Activated T-cell treated with anti-CD3 and anti-CD28 coated beads, Interleukin-2, amount 50 U/mL, for 48 hours (primary cell): ENCODE measurements at places on chromosomes 5 and 9.

- no peak for DNase-seq
Measured at GRCh38 chr9:83707518-83707767, 315 bp downstream of the UBQLN1 start.

DNA sequence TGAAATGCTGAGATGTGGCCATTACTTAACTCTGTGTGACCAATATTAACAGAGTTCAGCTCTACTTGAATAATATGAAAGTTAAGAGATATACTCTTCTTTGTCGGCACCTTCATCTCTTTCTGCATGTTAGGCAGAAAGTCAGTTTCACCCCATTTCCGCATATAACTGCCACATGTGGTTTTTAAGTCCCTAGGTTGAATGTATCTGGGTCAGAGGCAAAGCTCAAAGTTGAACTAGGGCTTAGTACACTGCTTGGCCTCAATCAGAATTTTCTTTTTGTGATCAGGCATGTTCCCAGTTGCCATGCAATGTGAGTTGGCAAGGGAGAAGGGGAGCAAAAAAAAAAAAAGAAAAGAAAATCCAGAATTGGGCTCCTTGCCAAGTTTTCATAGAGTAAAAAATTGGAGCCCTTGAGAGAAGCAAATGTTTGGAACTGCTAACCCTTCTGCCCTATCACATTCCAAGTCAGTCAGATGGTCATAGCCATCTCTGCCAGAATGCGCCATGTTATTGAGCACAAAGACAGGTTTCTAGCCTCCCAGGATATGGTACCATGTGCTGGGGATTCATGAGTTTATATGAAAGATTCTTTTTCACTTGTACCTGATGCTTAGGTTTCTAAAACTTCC, 251.2 kb upstream of the RORB start:
- DNase-seq, result no peak

GRCh38 chr5:172502969-172503368, 48.6 kb upstream of the SH3PXD2B start:
- no peak for DNase-seq

DNA sequence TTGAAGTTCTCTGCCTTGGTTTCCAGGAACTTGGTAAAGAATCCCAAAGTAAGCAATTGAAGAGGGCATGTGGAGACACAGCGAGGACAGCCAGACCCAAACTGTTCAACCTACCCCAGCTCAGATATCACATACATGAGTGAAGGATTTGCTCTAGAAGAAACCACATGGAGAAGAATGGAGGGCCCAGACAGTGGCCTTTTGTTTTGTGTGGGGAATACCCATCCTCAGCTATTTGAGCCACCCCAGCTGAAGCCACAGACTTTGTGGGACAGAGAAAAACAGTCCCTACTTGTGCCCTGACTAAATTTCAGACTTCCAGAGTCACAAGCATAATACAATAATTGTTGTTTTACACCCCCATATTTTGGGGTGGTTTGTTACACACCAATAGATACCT, 387.1 kb downstream of the ZSWIM6 start:
- no peak for DNase-seq

DNA sequence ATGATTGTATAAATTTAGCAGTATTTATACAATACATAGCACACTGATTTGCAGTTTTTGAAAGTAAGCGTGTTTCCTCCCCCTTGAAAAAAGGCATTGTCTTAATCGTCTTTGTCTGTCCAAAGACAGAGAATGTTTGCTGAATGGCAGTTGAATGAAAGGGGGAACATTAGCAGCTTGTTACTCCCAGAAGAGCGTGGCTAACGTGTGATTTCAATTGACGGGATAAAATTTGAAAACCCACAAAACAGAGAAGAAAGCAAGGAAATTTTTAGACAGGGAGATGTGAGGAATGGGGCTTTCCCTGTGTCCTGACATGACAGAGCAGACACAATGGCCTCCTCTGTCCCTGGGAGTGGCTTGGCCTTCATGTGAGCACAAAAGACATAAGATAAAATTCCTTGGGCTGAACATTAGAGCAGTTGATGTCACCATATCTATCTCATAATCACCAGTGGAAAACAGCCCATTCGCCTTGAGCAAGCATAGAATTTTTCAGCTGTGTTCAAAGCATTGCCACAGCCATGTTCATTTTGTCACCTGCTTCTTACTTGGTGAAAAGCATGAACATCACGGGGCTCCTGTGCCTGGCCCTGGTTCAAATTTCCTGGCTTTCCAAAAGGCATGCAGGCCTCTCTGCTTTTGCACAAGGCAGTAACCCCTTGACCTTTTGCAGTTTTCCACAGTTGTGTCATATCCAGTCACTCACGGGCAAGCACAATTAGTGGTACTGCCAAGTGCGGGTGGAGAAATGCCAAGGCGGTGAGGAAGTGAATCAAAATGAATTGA, 126.9 kb downstream of the TLE1 start:
- no peak for DNase-seq

DNA sequence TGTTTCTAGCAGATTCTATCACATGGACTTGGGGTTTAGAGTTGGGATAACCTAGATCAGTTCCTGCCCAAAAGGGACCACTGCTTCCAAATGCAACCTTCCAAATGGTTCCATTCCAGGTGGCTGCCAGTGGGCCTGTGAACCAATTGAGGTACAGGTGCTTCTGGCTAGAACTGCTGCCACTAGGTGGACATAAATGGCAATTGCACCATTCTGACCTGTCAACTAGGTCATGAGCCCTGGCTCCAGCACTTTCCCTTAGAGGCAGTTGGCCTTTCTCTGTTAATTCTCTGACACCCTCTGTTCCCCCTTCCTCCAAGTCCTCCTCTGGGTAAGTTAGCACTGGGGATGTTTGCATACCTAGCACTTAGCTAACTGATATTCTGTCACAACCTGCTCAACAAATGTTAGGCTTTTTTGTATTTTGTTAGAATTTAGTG, 16.6 kb upstream of the HEMGN start:
- DNase-seq, result peak; percentile 50

- DNase-seq, result no peak
Measured at GRCh38 chr9:122939601-122940000, 1.2 kb upstream of the RABGAP1 start.

DNA sequence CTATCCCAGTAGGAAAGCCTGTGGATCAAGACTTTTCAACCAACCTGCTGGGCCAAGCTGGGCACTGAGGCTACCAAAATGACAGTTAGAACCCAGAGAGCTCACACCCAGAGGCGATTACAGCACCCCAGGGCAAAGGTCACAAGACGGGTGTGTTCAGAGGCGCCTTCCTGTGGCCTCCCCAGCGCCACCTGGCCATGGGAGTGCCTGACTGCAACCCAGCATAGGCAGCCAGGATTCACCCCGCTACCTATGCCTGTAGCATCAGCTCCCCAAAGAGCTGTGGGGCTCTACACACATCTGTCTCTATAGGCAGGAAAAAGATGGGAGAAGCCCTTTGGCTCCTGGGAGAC, 33.5 kb downstream of the PDGFRB start:
- peak; percentile 38 for DNase-seq

GRCh38 chr5:95842854-95843544, 20.5 kb upstream of the GLRX start:
- DNase-seq, result peak; percentile 82

GRCh38 chr5:133565993-133566392, 46.3 kb downstream of the FSTL4 start:
- DNase-seq, result peak; percentile 27

- DNase-seq, result no peak
Measured at GRCh38 chr5:170650850-170651249, 132.7 kb upstream of the GABRP start.

GRCh38 chr5:175684931-175685330, 27.1 kb downstream of the HRH2 start:
- no peak for DNase-seq

DNA sequence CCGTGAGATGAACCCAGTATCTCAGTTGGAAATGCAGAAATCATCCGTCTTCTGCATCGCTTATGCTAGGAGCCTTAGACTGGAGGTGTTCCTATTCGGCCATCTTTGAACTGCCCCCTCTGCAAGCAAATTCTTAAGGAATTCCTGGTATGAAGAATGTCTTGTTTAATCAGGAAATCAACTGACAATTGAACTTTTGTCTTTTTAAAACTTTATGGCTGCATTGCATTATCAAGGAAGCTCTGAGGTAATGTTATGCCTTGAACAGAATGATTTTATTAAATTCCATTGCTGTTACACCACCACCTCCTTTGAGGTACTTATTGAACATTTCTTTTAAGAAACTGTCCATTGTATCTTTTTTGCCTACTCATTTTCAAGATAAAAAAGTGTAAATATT, 1915.7 kb upstream of the CDH9 start:
- no peak for DNase-seq

DNA sequence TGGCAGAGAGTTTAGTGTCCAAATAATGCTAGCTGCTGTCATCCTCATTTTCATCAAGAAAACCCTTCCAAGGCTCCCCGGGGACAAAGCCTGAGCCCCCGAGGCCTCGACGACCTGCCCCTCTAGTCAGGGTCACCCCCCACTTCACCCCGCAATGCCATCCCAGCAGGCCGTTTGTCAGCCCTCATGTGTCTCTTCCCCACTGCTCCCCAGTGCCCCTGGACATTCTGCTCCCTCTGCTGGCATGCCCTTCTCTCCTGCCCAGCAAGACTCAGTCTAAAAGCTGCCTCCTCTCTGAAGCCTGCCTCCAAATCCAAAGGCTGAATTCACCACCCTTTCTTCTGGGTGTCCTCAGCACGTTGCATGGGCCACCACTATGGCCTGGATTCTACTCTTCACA, 59.3 kb downstream of the PAX5 start:
- DNase-seq, result no peak

GRCh38 chr9:93918061-93918460, 37.1 kb downstream of the BARX1 start:
- no peak for DNase-seq

- no peak for DNase-seq
Measured at GRCh38 chr9:79824265-79824664, 252.5 kb downstream of the TLE4 start.

DNA sequence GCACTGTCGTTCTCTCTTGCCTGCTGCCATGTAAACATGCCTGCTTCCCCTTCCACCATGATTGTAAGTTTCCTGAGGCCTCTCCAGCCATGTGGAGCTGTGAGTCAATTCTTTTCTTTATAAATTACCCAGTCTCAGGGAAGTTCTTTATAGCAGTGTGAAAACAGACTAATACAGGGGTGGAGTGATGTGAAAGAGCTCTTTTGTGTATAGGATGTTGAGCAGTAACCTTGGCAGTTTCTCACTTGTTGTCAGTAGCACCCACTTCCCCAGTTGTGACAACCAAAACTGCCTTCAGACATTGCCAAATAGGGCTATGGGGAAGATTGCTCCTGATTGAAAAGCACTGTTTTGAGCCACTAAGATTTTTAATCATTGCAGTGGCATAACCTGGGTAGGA, 552.2 kb upstream of the ZNF462 start:
- DNase-seq, result no peak

GRCh38 chr5:97142521-97143254, at the start of gene LIX1:
Gene LIX1, minus strand, starts transcription at chr5:97142611. Its CDS starts 35 bp downstream, at chr5:97142576.
- peak; percentile 31 for DNase-seq

DNA sequence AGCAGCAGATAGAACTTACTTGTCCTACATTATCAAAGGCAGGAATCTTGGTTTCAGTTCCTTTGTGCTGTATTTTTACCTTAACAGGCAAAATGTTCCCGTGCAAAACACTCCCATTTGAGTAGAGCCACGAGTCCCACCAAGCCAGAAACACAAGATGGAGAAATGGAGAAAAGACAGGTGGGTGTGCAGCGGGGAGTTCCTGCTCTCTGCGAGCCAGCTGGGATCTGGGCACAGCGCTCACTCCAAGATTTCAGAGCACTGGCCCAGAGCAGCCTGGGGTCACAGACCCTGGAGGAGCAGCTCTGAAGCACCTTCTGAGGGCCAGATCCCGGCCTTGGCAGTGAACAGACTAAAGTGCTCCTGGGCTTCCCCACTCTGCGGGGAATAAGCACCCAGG, 2.9 kb downstream of the UCK1 start:
- DNase-seq, result no peak

- DNase-seq, result no peak
Measured at GRCh38 chr5:58926541-58926935, 343.7 kb downstream of the RAB3C start.

DNA sequence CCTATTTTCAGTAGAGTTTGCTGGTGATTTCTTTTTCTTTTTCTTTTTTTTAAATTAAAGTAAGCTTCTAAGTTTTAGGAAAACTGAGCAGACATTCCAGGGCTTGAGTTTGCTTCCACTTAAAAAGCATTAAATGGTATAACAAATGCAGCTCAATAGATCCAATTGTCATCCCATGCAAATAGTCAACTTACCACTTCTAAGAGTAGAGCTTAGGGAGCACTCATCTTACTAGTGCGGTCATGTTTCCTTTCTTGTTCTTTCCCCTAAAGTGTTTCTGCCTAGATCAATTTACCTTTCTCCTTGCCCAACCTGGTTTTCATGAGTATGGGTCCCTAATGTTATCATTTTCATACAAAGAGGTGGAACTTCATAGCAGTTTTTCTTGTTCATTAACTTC, 13.0 kb upstream of the CEP120 start:
- DNase-seq, result no peak
